ENCODE measurements at places on chromosomes 2 and 18.

DNA sequence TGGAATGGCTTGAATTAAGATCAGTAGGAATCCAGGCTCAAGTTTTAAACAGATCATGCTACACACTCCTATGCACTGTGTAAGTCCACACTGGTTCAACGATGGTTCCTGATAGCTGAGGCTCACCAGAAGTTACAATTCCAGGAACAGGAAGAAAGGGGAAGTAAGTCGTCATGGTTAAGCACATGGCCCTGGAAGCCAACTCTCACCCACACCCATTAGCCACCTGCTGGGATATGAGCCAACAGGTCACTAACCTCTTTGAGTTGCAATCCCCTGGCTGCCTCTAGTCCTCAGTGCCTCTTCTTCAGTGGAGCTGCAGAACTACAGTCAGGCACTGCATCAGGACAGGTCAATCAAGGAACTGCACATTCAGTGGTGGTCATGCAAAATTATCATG is 133.5 kb downstream of the TMEM182 start:
- DNase-seq: no peak

DNA sequence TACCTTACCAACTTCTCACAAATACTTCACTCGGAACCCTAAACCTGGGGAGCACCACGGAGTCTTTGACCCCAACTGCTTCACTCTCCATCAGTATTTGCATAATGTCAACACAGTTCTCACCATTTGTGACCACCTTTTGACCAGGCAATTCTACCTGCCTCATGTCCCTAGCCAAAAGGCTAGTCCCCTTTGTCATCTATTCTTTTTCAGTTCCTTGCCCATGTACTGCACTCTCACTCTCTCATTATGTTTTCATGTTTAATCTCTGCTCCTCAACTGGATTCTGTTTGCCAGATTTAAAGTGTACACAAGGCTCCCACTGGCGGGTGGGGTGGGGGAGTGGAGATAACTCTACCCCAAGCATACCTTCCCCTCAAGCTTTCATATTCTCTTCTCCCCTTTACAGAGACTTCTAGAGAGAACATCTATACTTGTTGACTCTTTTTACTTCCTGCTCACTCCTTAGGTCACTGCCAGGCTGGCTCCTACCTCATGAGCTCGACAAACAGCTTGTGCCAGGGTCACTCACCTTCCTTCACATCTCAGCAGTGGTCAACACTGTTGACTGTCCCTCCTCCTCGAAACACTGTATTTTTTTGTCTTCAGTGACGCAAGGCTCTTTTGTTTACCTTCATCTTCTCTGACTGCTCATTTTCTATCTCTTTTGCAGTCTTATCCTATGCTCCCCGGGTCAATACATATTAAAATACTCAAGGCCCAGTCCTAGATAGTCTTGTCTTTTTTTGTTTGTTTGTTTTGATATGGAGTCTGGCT is 88.7 kb upstream of the MAP4K3 start:
- DNase-seq: peak; percentile 79

GRCh38 chr2:228673876-228674554 is 492.5 kb upstream of the SPHKAP start:
- DNase-seq: no peak

- DNase-seq: no peak
These were observed 588 bp downstream of the TMEM214 start for GRCh38 chr2:27033253-27033852.

DNA sequence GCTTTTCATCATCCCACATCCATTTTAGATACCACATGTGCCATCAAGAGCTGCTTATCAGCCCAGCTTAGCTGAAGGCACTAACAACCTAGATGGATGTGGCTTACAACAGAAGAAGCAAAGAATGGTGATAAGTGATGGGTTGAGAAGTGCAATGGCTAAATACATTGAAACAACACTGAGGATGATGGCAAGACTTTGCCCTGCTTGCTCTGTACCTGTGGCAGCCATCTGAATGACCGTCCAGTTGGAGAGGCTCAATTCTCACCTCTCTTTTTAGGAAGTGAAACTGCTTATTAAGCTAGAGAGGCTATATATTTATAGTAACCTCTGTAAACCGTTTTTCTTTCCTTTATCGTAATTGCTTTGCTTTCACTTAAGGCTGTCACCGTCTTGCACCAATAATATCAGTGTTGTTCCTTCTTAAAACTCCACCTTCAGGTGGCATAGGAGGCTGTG is 5.7 kb downstream of the GPATCH11 start:
- no peak for DNase-seq

GRCh38 chr2:47079515-47080412 is 75.3 kb downstream of the STPG4 start:
- DNase-seq: no peak

DNA sequence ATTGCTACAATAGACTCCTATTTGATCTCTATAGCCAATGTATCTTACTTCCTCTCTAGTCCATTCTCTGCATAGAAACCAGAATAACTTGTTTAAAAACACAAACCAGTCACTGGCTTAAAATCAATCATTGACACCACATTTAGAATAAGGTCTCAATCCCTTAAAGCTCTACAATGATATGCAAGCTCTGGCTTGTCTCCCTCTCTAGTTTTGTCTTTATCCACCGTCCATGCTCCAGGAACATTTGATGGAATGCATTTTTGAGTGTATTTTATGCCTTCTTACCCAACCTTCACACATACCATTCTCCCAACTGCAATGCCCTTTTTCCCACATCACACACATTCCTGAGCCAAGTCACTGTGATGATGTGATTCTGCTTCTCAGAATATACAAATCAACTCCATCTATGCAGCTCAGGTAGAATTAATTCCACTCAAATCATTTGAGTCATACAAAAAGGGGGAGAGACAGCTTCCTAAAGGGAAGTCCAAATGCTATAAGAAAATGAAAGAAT is 1107.2 kb downstream of the DPP10 start:
- DNase-seq: no peak

GRCh38 chr2:2738276-2738675 is 407.2 kb upstream of the MYT1L start:
- no peak for DNase-seq
